ENCODE measurements at places on chromosomes 2 and 18.

- DNase-seq: no peak
These were observed 186.3 kb downstream of the HAUS1 start for GRCh38 chr18:46290440-46291020.

DNA sequence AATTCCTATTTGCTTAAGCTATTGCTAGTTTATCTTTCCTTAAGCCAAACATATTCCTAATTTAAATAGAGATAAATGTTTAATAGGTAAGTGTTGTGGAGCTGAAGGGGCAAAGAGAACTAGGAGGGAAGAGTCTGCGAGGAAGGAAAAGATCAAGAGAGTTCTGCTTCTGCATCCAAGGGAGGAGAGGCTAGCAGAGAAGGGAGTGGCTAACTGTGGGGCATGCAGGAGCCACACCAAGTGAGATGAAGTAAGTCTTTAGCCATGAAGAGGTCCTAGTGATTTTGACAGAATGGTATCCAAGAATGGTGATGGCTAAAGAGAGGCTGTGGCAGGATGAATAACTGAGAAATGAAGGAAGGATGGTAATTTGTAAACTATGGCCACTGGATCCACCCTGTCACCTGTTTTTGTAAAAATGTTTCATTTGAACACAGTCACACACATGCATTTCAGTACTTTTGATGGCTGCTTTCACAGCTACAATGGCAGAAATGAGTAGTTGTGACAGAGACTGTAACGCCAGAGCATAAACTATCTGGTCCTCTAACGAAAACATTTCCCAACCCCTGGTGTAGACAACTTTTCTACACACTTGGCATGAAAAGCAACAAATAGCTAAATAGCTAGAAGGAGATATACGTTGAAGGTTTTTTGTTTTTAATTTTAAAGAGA lies 15.6 kb downstream of the TPGS2 start:
- DNase-seq: no peak

- DNase-seq: no peak
These were observed 191.3 kb downstream of the CMPK2 start for GRCh38 chr2:6674381-6674780.

DNA sequence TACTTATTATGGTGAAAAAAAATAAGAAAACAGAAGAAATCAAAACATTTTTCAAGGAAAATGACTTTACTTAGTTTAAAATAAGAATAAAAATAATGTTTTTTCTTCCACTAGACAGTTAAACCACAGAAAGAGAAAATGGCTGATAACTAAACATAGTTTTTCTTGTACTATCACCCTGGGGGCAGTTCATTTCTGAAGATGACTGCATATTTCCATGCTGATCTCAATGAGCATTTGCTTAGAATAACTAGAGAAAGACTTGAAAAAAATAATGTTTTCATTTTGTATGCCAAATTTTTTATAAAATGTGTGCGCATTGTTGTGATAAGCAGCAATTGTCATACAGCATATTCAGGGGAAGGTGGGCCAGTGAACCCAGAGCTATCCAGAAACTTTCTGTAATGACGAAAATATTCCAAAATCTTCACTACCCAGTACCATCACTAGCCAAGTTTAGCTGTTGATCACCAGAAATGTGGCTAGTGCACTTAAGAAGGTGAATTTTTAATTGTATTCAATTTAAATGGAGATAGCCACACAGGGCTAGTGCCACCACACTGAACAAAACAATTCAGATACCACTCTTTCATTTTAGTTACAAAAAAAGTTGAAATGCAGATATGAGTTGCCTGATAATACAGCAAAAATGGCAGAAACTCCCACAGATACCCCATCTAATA lies 513.4 kb upstream of the NETO1 start:
- no peak for DNase-seq

GRCh38 chr2:23597687-23598086 lies 212.7 kb downstream of the KLHL29 start:
- DNase-seq: no peak

- no peak for DNase-seq
These were observed 135.0 kb upstream of the ACKR3 start for GRCh38 chr2:236434593-236434992.

DNA sequence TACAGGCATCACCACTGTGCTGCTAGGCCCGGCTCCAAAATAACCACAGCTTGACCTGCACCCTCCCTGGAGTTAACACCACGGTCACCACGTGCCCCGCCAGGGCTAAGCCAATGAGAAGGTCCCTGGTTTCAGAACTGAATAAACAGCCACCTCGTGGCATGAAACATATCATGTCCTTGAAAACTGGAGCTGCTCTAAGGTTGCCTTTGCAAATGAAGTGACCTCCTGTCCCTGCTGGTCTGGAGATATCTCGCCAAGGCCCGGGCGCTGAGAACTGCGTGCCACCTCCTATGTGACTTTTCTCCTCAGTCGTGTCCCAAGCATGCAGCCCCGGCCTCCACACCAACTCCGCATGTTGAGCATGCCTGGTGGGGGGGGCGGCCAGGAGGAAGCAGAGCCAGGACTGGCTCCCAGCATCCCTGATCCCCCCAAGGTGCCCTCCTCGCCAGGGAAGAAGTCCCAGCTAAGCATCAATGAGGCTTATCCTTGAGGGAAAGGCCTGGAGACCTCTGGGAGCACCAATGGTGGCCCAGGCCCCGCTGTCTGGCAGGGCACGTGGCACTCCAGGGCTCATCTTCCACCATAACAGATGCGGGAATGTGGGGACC lies 16.3 kb upstream of the KCNG2 start:
- DNase-seq: no peak

GRCh38 chr2:68857202-68857845 lies 13.9 kb downstream of the BMP10 start:
- no peak for DNase-seq

DNA sequence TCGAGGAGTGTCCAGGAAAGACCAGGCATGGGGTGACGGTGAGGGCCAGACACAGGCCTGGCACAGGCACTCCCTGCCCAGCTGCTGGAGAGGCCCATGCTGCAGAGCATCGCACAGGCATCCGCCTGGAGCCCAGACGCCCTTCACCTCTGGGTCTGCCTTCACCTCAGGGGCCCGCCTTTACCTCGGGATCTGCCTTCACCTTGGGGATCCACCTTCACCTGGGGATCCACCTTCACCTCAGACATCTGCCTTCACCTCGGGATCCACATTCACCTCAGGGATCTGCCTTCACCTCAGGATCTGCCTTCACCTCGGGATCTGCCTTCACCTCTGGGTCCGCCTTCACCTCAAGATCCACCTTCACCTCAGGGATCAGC lies 7.7 kb downstream of the KIF1A start:
- DNase-seq: no peak

- DNase-seq: no peak
These were observed 192.2 kb upstream of the HS6ST1 start for GRCh38 chr2:128510701-128511397.

DNA sequence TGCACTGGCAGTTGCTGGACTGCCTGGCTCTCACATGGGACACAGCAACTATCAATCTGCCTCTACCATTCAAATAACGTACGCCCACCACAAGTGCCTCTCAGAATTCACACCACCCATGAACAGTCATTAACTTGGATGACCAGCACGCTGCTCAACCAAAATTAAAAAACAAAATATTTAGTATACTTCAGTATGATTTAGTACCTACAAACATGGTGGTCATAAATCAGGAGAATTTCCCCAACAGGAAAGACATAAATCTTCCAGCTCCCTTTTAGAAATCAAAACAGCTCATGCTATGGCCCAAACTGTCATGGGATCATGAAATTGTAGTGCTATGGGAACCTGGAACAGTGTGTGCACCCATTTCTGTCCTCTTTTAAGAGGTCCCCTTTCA lies 317.4 kb upstream of the ETAA1 start:
- no peak for DNase-seq

- DNase-seq: no peak
These were observed 34.6 kb upstream of the C2orf15 start for GRCh38 chr2:99106913-99107312.

- DNase-seq: no peak
These were observed 5.4 kb upstream of the IL1R2 start for GRCh38 chr2:101986376-101986775.

- DNase-seq: no peak
These were observed 1070.7 kb downstream of the CNTNAP5 start for GRCh38 chr2:125095826-125096225.

- no peak for DNase-seq
These were observed 367.8 kb upstream of the HS6ST1 start for GRCh38 chr2:128686497-128686859.

GRCh38 chr2:30691948-30692828 lies 115.1 kb downstream of the CAPN13 start:
- no peak for DNase-seq

DNA sequence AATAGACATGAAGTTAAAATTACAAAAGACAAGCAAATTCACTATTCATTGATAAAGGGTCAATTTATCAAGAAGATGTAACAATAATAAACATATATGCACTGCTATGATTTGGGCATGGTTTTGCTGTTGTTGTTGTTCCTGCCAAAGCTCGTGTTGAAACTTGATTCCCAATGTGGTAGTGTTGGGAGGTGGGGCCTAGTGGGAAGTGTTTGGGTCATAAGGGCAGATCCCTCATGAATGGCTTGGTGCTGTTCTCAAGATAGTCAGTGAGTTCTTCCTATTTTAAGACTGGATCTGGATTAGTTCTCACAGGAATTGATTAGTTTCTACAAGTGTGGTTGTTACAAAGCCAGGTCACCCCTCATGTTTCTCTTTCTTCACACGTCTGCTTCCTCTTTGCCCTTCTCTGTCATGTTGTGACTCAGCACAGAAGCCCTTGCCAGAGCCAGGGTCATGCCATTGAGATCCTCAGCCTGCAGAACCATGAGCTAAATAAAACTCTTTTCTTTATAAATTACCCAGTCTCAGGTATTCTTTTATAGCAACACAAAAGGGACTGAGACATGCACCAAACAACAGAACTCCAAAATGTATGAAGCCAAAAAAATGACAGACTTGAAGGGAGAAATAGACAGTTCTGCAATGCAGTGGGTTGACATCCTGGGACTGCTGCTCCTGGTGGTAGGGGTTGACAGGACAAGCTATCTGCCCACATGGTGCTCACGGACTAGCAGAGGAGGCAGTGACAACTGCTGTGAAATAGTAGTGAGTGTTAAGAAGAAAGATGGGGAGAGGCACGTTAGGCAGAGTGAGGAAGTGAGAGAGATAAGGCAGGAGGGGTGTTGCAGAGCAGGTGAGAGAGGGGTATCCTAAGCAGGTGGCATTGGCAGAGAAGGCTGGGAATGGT lies 18.6 kb upstream of the SKA1 start:
- DNase-seq: no peak

- DNase-seq: no peak
These were observed 27.6 kb upstream of the CABLES1 start for GRCh38 chr18:23107718-23108117.

- no peak for DNase-seq
These were observed 3.0 kb downstream of the TGIF1 start for GRCh38 chr18:3452750-3453539.

- no peak for DNase-seq
These were observed 95.0 kb downstream of the TMEM17 start for GRCh38 chr2:62410926-62411456.

DNA sequence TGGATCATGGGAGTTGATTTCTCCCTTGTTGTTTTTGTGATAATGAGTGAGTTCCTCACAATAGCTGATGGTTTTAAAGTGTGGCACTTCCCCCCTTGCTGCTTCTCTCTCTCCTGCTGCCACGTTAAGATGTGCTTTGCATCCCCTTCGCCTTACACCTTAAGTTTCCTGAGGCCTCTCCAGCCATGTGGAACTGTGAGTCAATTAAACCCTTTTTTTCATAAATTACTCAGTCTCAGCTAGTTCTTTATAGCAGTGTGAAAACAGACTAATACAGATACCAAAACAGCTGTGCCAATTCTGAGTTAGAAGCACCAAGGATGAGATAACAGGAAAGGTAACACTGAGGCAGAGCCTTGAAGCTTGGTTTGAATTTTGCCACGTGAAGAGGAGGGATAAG lies 44.7 kb downstream of the ITSN2 start:
- DNase-seq: no peak

- DNase-seq: no peak
These were observed 135.7 kb downstream of the GRB14 start for GRCh38 chr2:164485541-164485940.

DNA sequence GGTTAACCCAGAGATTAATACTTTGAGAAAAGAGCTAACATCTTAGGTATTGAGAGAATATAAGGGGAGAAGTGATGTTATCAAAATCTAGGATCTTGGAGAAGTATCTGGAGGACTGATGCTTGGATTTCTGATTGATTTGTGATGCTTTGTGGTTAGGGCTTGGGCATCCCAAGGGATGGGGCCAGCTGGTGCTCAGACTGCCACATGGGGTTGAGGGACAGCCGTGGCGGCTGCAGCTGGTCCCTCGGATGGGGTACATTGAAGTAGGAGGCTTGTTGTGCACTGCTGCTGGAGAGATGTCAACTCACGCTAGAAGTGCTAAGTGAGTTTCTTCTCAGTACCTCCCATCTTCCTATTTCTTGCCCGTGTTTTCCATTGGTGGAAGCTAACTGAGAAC lies 22.4 kb downstream of the HRH4 start:
- DNase-seq: no peak

GRCh38 chr2:70104231-70105111 lies 17.2 kb downstream of the PCBP1 start:
- DNase-seq: no peak

DNA sequence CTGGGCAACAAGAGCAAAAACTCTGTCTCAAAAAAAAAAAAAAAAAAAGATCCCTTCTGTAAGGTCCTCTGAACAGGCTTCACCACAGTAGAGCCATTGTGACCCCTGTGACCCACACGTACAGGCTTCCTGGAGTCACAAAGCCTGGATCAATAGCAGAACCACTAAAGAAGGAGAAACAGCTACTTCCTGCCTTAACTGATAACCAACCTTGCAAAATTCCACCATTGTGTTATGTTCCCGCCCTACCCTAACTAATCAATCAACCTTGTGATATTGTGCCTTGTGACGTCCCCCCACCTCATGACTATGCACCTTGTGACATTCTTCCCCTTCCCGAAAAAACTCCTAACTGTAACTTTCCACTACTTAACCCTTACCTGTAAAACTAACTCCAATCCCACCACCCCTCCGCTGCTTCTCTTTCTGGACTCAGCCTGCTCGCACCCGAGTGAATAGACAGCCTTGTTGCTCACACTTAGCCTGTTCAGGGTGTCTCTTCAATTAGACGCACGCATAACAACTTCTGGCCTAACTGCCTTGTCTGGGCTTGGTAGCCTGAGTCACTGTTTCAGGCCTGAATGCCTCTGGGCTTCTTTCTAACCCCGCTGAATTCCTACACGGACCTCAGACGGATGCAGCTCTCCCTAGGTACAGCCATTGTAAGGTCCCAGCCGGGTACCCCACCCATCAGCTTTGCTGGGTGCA lies 13.9 kb downstream of the SCYGR8 start:
- no peak for DNase-seq

GRCh38 chr18:54267701-54268100 lies 1.6 kb upstream of the POLI start:
- no peak for DNase-seq
